ENCODE measurements at places on chromosomes 7 and 10. TPM values are rescaled to one million over a fixed set of nuclear protein-coding genes. Genes with fewer than 3 reads are reported as not detected.
A peak's percentile ranks its signal among the peaks of the same experiment; 100 is the strongest.

- no peak for DNase-seq
These were observed 48.9 kb upstream of the IGFBP3 start for GRCh38 chr7:45969940-45970339.

GRCh38 chr7:139725077-139725476 lies 52.7 kb downstream of the HIPK2 start:
- DNase-seq = peak; percentile 6

DNA sequence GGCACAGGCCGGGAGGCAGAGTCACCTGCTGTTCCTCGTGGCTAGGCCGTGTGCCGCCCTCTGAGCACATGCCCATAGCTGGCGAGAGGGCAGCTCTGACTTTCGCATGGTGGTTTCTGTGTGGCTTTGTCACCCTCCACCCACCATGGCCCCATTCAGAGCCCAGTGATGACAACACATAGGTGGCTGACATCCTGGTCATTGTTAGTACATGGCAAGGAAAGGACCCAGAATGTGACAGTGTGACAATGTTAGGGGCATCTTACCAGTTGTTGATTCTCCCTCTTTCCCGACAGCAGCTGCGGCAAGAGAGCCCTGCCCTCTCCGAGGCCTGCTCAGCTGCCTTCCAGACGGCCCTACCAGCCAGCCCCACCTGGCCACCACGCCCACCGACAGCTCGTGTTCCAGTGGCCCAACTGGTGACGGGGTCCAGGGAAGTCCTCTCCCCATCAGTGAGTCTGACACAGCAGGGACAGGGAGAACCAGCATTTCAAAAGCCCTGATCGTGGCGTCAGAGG lies 52.2 kb downstream of the ZNF467 start:
- peak; percentile 55 for DNase-seq

DNA sequence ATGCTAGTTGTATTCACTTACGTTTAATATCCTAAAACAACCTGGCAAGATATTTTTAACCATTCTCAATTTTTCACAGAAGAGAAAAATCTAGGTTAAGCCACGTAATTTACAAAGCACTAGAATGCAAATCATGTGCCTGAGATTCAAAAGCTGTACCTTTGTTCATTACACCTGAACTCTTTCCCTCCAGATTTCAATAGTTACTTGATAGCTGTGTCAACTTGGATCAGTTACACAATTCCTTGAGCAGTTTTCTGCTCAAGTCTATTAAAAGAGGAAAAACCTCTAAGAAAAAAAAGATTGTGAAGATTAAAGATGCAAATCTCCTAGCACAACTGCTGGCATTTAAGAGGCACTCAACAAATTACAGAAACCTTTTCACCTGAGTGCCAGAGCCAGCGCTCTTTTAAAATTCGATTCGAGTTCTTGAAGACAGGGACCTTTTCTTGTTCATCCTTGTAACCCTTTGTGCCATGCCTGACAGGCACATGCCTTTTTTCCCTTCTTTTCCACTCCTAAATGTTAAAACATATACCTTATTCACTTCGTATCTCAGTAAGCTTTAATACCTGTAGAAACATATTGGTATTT lies 886 bp downstream of the NSUN6 start:
- DNase-seq = no peak

GRCh38 chr10:106707657-106708056 lies 456.8 kb downstream of the SORCS1 start:
- no peak for DNase-seq

GRCh38 chr10:34717429-34717828 lies 97.7 kb downstream of the PARD3 start:
- DNase-seq = no peak

DNA sequence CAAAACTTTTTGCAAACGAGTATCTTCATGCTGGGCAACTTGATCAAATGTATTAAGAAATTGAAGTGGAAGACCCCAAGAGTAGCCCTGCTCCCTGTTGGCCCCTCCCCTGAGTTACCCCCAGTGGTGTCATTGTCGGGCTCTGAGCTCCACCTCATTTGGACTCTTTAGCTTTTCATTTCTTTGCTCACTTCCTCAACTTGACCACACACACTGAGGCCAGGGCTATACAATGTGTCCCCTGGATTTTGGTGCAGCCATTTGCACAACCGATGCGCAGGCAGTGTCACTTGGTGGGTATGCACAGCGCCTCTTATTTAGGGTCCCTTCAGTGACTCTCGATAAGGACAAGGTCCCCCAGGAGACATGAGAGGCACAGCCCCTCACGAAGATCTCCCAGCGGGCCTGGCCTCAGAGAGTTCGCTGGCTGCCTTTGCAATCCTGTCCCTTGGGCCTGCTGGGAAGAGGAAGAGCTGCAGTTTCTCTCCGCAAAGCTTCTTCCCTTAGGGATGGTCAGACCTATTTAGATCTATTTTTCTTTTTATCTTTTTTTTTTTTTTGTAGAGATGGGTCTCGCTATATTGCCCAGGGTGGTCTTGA lies 2.5 kb upstream of the MUC3A start:
- DNase-seq = peak; percentile 58

DNA sequence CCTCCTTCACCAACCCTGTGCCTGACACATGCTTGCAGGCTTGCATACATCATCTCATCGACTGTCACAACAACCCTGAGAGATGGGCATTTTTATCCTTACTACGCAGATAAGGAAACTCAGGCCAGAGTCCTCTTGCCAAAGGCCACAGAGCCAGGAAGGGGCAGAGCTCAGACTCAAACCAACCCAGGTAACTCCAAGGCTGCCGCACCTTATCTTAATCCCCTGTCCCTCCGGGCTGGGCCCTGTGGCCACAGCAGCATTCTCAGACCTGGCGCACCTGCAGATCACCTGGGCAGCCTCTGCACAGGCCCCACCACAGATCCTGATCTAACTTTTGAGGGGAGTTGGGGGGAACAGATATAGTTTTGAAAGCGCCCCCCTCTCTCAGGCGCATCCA lies 35.1 kb downstream of the SORBS1 start:
- DNase-seq = no peak

- no peak for DNase-seq
These were observed 81.0 kb downstream of the TMEM270 start for GRCh38 chr7:73941836-73942551.

GRCh38 chr10:84706431-84706830 lies 378.0 kb downstream of the CCSER2 start:
- no peak for DNase-seq

GRCh38 chr10:35300063-35300699 lies 36.1 kb upstream of the CCNY start:
- peak; percentile 71 for DNase-seq

- DNase-seq = no peak
These were observed 16.4 kb downstream of the CARD11 start for GRCh38 chr7:3027005-3027845.

The TMEM270 gene
- polyA plus RNA-seq = not detected

The MYPN gene
- 27.2 TPM for polyA plus RNA-seq

The CALCR gene
- polyA plus RNA-seq = 0.02 TPM

The PILRB gene
- polyA plus RNA-seq = 18.1 TPM

The SPAM1 gene
- not detected for polyA plus RNA-seq

The FEZF1 gene
- polyA plus RNA-seq = not detected

The COPG2 gene
- 9.4 TPM for polyA plus RNA-seq

The CPXM2 gene
- polyA plus RNA-seq = 2.1 TPM

The ZNF239 gene
- 0.93 TPM for polyA plus RNA-seq

The SLC18A2 gene
- polyA plus RNA-seq = 0.07 TPM

Measured in right cardiac atrium (tissue), 5 donors.